ENCODE measurements at places on chromosomes 16 and 17.

GRCh38 chr17:79779661-79780365, 1.9 kb downstream of the CBX2 start:
- no peak for DNase-seq

- no peak for DNase-seq
Measured at GRCh38 chr17:10048629-10049350, 143.7 kb upstream of the RCVRN start.

DNA sequence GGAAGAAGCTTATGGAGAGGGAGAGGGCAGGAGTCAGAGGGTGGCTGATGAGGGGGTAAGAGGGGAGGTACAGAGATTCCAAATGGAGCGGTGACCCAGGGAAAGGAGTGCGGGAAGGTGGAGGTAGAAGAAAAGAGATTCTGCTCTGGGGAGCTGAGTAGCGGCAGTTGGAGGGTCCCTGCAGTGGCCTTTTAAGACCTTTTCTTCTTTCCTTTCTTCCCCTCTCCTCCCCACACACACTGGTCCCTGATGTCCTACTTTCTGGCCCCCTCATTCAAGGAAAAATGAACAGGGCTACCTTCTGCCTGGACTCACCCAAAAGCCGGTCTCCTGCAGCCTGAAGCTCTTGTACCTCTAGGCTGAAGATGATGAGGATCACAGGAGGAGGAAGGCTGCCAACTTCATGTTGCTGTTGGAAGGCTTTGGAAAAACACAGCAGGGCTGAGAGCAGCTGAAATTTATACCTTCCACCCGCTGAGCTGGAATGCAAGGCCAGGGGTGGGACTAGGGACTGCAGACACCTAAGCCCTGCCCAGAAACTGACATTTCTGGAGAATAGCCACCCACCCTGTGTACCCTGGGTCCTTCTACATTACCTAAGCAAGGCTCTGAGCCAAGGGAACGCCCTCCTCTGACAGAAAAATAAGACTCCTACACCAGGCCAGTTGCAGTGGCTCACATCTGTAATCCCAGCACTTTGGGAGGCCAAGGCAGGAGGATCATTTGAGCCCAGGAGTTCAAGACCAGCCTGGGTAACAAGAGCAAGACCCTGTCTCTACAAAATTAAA, 9.4 kb upstream of the HEATR6 start:
- no peak for DNase-seq

DNA sequence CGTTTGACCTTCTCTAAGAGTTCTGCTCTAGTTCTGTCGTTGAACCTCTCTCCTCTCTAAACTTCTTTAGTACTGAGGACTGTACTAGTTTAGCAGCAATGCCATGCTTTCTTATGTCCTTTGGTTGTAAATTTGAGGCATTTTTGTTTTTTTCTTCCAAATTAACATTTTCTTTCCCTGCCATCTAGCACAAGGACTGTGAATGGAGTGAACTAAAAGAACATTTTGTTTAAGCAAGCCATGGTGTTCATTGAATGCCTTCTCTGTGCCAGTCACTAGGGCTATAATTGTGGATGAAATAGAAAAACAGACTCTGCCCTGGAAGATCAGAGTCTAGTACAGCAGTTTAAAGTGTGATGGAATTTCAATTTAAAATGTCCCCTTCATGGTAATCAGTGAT, 137.9 kb downstream of the FTO start:
- DNase-seq = no peak

- no peak for DNase-seq
Measured at GRCh38 chr16:28534542-28535373, 4.0 kb downstream of the NUPR1 start.

DNA sequence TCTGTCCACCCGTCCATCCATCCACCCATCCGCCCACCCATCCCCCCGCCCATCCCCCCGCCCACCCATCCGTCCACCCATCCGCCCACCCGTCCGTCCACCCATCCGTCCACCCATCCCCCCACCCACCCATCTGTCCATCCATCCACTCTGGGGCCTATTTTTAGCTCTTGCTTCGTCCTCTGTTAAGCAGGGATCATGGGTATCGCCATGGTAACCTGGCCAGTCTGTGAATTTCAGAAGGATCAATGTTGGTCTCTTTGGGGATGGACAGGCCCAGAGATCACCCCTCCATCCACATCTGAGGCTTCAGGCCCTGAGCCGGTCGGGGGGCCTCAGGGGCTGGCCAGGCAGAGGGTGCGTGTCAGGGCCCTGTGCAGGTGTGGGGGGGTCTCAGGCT, 15.2 kb upstream of the DPEP1 start:
- no peak for DNase-seq

- DNase-seq = no peak
Measured at GRCh38 chr17:43732958-43733357, 25.6 kb downstream of the SOST start.

- no peak for DNase-seq
Measured at GRCh38 chr17:3546521-3546920, 11.1 kb downstream of the TRPV3 start.

GRCh38 chr17:29061036-29061435, 18.1 kb downstream of the PIPOX start:
- DNase-seq = no peak

- no peak for DNase-seq
Measured at GRCh38 chr17:49061524-49061943, 64.3 kb downstream of the IGF2BP1 start.
